HFFc6 (cell line): ENCODE measurements at places on chromosomes 12 and 14. TPM values are rescaled to one million over a fixed set of nuclear protein-coding genes. Genes with fewer than 3 reads are reported as not detected.

Gene ISM2
- not detected in 3 replicates for total RNA-seq

Gene TAS2R9
- total RNA-seq, result not detected in 3 replicates

Gene NEUROD4
- total RNA-seq, result not detected in 3 replicates

Gene TSHR
- not detected in 3 replicates for total RNA-seq

- no peak for DNase-seq
- no peaks in the 10 kb centered on the region for H3K36me3 ChIP-seq
- peak overlapping the region; percentile 74; the same call in 1 of the 2 replicates for H3K4me3 ChIP-seq
- no peaks in the 10 kb centered on the region; the same call in 1 of the 2 replicates for H3K27me3 ChIP-seq
Measured at GRCh38 chr12:116164250-116165035, 113.0 kb downstream of the MED13L start.

DNA sequence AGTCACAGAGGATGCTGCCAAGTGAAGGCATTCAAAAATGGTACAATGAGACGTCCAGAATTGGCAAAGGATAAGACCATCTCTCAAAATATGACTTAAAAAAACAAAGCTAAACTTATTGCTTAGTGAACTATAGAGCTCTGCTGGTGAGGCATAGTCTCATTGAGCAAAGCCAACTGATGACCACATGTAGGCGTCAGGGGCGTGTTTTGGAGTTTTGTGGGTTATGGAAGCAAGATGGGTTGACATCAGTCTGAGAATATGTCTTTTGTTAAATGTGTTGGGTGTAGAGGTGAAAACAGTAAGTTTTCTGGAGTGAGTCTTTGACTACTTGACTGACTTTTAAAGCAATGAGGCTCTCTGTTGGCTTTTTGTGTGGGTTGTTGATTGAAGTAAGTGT lies 47.2 kb downstream of the ATL1 start:
- H3K4me1 ChIP-seq, result peaks cover 9% of the 10 kb centered on the region
- H3K27ac ChIP-seq, result no peak overlapping the region
- no peaks in the 10 kb centered on the region for H3K36me3 ChIP-seq
- H3K4me3 ChIP-seq, result no peak overlapping the region
- no peak for DNase-seq

DNA sequence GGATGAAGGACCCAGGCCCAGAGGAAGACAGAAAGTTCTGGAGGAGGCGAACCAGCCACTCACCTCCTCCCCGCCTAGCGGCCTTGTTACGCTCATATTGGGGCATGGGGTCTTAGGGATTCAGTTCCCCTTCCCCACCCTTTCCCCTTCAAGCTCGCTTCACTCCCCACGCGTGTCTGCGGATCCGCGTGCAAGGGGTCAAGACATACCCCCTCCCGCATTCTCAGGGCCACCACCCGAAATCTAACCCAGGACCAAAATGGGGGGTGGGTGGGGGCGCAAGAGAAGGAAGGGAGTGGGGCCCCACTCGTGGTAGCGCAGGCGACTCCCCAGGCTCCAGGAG lies 584 bp upstream of the RFX4 start:
- no peak overlapping the region for H3K27ac ChIP-seq
- peaks cover 6% of the 10 kb centered on the region; the same call in 1 of the 2 replicates for H3K4me1 ChIP-seq
- peaks cover 40% of the 10 kb centered on the region for H3K27me3 ChIP-seq
- H3K36me3 ChIP-seq, result no peaks in the 10 kb centered on the region
- no peak for DNase-seq
- H3K4me3 ChIP-seq, result no peak overlapping the region

DNA sequence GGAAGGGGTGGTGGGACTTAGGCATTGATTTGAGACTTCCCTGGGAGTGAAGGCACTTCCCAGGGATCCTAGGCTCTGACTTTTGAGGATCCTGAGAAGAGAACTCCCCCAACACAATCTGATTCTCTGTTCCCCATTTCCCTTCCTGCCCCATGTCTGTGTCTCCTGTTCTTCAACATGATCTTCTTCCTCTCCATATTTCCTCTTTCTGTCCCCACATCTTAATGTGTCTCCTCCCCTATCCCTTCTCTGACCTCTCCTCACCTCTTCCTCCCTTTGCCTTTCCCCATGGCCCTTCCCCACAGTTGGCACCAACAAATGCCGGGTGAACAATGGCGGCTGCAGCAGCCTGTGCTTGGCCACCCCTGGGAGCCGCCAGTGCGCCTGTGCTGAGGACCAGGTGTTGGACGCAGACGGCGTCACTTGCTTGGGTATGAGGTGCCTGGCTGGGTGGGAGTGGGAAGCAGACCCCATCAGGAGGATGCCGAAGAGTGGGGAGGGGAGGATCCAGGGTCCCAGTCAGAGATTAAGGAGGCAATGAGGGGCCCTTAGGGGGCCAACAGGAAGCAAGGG lies 15.2 kb upstream of the LRP1-AS start:
- peak overlapping the region; percentile 73 for H3K27ac ChIP-seq
- peaks cover 64% of the 10 kb centered on the region for H3K36me3 ChIP-seq
- no peak overlapping the region for H3K4me3 ChIP-seq
- peaks cover 68% of the 10 kb centered on the region for H3K4me1 ChIP-seq

- H3K27me3 ChIP-seq, result peaks cover 56% of the 10 kb centered on the region
- no peaks in the 10 kb centered on the region for H3K36me3 ChIP-seq
- H3K4me3 ChIP-seq, result no peak within 1 kb of the TSS
- no peaks in the 10 kb centered on the region for H3K4me1 ChIP-seq
Measured at GRCh38 chr14:74426202-74426582, at the start of gene SYNDIG1L. Gene SYNDIG1L (minus strand): TSS chr14:74426210. CDS start chr14:74409744, 16,466 bp downstream.

DNA sequence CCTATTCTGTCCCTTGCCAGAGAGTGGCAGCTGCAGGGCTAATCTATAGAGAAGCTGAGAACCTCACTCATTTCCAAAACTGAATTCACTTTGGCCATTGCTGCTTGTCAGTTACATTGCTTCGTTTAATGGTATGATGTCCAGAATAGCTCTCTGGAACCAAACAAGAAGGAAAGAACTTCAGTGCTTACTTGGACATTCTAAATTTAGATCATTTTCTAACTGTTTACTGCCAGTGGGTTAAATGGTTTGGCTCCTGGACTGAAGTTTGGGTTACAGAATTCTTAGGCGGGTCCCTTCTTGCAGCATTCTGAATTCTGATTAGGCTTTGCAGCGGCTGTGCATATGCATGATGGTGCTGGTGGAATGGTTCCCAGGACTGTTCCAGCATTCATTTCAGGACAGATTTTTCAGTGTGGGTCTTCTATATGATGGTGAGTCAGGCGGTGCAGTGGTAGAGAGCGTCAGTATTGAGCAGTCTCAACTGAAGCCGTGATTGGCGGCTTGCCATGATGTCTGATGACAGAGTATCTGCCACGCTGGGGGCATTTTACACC lies 148.7 kb downstream of the DYRK2 start:
- no peak for DNase-seq
- H3K27me3 ChIP-seq, result no peaks in the 10 kb centered on the region
- no peaks in the 10 kb centered on the region for H3K36me3 ChIP-seq
- H3K4me1 ChIP-seq, result peaks cover 32% of the 10 kb centered on the region

DNA sequence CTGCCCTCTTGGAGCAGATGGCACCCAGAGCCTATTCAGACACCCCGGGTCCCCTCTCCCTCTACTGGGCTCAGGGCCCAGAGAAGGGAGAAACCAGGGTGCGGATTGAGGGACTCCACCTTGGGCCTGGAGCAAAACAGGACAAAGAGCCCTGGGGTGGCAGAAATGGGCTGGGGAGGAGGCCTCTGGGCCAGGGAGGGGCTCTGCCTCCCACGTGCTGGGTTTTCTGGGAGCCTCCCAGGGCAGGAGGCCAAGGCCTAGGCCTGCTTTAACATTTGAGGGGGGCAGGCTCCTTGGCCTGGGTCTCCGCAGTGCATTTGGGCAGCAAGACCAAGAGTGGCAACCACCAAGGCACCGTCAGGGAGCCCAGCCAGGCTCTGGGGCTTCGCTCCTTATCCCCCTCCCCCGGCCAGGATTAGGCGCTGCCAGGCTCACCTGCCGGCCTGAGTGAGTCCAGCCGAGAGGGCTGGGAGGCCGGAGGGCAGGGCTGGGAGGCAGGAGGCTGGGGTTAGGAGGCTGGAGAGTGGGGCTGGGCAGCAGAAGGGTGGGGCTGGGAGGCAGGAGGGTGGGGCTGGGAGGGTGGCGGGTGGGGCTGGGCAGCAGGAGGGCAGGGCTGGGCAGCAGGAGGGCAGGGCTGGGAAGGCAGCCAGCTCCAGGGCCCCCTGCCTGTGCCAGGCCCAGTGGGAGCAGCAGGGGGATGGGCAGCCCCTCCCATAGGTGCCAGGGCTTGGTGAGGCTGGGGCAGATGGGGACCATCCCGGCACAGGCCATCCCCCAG lies 101.8 kb upstream of the EIF5 start:
- peaks cover 5% of the 10 kb centered on the region; the same call in 1 of the 2 replicates for H3K4me1 ChIP-seq
- no peak overlapping the region for H3K27ac ChIP-seq
- H3K27me3 ChIP-seq, result peaks cover 29% of the 10 kb centered on the region
- H3K4me3 ChIP-seq, result no peak overlapping the region
- no peak for DNase-seq
- no peaks in the 10 kb centered on the region for H3K36me3 ChIP-seq

GRCh38 chr14:44170101-44170500 lies 337.0 kb downstream of the FSCB start:
- no peaks in the 10 kb centered on the region; the same call in 1 of the 2 replicates for H3K27me3 ChIP-seq
- 0 out of 2 replicates have a peak, but pooled peaks cover 4% of the 10 kb centered on the region for H3K36me3 ChIP-seq
- no peaks in the 10 kb centered on the region for H3K4me1 ChIP-seq
- no peak overlapping the region for H3K4me3 ChIP-seq

DNA sequence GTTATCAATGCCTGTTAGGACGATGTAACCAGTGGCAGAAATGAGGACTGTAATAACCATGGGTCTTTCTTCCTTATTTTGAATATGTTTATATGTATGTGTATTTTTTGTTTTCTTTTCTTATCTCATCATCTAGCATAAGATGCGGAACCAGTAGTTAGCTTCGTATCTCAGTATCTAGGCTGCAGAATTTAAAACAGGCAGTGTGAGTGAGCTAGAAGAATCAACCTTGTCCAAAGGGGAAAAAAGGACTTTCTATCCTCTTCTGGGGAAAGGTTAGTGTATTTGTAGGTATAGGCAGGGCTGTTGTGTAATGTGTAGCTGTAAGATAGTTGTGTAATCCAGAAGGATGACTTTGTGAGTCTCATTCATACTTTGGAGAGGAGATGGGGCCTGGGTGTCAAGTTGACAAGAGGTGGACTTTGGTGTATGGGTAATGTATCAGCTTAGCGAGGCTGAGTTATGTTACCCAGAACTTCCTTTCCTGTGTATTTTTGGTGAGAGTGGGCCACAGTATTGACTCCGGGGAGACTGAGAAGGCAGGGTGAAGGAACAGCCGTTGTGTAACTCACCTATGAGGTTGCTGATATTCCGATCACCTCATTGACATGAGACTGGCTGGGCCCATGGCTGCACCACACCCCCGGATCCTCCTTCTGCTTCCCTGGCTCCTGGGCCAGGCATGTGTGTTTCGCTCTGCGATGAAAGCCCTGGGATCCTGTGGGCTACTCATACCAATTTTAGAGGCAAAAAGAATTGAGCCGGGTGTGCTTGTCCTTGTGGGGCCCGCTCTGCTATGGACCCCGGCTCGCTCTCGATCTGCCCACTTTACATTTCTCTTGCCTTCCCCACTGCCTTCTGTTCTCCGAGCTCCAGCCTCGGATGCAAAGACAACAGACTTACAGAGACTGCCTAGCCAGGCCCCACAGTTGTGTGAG lies 24.3 kb downstream of the DLK1 start:
- peaks cover 21% of the 10 kb centered on the region for H3K4me1 ChIP-seq
- H3K27me3 ChIP-seq, result no peaks in the 10 kb centered on the region; the same call in none of the 2 replicates
- H3K27ac ChIP-seq, result no peak overlapping the region
- DNase-seq, result no peak

GRCh38 chr12:86660488-86661147 lies 404.4 kb upstream of the MGAT4C start:
- no peak overlapping the region for H3K4me3 ChIP-seq
- H3K36me3 ChIP-seq, result no peaks in the 10 kb centered on the region
- no peaks in the 10 kb centered on the region for H3K4me1 ChIP-seq
- peaks cover 2% of the 10 kb centered on the region; the same call in 1 of the 2 replicates for H3K27me3 ChIP-seq
- H3K27ac ChIP-seq, result no peak overlapping the region
- no peak for DNase-seq

DNA sequence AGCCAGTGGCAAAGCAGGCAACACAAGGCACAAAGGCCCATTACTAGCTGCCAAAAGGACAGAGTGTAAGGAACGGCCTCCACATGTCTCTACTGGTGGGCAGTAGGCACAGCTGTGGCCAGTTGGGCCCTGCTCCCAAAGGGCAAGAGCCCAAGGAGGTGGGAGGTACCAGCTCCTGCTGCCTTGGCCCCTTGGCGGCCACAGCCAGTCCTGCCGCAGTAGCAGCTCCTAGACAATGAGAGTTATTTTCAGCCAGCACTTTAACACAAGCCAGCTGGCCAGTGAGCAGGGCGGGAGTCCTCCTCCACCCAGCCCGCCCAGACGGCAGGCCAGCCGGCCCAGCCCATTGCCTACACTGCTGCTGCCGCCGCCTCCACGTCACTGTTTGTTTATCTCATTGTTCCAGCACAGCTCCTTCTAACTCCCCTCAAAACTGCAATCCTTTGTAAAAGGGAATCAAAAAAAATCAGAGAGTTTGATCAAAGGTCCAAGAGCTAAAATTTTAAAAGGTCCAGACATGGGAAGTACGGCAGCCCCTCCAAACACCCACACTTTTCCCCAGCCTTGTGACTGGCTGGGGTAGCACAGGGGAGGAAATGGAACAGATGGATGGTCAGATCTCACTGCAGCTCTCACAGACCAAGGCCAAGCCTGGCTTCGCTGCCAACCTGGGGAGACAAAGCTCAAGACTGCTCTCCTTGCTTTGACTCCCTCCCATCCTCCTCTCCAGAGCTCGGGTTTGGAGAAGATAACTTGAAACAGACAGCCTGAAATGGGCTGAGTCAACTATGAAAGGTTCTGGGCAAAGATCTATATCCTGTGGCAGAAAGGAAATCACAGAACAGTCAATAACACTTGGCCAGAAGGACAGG lies 33.5 kb downstream of the FMNL3 start:
- DNase-seq, result peak; percentile 90
- peak overlapping the region; percentile 75 for H3K4me3 ChIP-seq
- H3K36me3 ChIP-seq, result no peaks in the 10 kb centered on the region
- no peaks in the 10 kb centered on the region; the same call in 1 of the 2 replicates for H3K27me3 ChIP-seq
- H3K27ac ChIP-seq, result peak overlapping the region; percentile 90
